Islet precursor cell (in vitro differentiated cells): ENCODE measurements at places on chromosomes 3 and 15.
A peak's percentile ranks its signal among the peaks of the same experiment; 100 is the strongest.

- no peak for DNase-seq
These were observed 6.3 kb upstream of the DUT start for GRCh38 chr15:48324949-48325348.

DNA sequence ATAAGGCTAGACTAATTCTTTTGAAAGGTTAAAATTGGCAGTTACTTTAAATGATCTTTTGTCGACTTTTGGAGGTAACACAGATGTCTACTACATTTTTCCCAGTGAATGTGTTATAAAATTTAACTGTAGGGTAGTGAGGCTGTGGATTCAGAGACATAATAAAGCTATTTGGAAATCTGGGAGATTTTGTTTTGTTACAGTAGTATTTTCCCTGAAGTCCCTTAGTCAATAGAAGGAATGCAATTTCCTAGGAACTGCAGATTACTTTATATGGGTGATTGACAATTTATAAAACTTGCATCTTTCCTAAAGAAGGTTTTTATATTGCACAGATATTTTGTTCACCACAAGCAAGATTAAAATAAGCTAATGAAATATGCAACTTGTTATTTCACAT lies 96.9 kb downstream of the ALCAM start:
- DNase-seq = no peak

GRCh38 chr15:62517541-62517940 lies 352.5 kb upstream of the C2CD4B start:
- no peak for DNase-seq

- peak; percentile 95 for DNase-seq
These were observed 86.2 kb downstream of the FBN1 start for GRCh38 chr15:48559285-48559684.

GRCh38 chr15:72173864-72174550 lies 23.6 kb downstream of the GRAMD2A start:
- no peak for DNase-seq

DNA sequence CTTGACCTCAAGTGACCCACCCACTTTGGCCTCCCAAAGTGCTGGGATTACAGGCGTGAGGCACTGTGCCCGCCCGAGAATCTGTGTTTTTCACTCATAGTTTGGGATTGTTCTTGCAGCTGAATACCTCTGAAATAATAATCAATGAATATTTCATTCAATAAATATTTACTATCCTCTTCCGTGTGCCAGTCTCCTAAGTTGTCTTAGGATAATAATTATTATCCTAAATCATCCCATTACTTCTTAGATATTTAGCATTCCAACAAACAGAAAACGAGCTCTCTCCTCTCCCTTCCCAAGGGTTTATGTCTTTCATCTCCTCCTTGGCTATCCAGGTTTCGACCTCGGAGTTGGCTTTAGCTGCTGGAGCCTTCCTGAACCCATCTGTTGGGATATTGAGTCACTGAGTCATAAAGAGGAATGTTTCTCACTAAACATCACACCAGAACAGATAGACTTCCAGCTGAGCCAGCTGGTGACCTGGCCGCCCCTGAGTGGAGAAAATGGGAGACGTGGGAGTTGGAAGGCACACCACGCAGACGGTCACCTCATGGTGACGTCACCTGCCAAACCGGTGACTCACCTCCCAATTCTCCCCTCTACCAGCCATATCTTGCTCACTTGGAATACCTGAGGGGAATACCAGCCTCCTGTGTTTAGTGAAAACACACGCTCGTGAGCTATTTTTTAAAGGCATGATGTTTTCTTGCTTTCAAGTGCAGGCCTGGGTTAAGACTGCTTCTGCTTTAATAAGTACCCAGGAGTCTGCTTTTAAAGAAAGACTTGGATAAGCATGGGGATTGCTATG lies 43.9 kb downstream of the BHLHE40 start:
- peak; percentile 99 for DNase-seq

- DNase-seq = peak; percentile 82
These were observed 44.3 kb upstream of the UBE2E1 start for GRCh38 chr3:23761440-23761896.

GRCh38 chr3:117193390-117193789 lies 483.8 kb downstream of the TUSC7 start:
- no peak for DNase-seq

DNA sequence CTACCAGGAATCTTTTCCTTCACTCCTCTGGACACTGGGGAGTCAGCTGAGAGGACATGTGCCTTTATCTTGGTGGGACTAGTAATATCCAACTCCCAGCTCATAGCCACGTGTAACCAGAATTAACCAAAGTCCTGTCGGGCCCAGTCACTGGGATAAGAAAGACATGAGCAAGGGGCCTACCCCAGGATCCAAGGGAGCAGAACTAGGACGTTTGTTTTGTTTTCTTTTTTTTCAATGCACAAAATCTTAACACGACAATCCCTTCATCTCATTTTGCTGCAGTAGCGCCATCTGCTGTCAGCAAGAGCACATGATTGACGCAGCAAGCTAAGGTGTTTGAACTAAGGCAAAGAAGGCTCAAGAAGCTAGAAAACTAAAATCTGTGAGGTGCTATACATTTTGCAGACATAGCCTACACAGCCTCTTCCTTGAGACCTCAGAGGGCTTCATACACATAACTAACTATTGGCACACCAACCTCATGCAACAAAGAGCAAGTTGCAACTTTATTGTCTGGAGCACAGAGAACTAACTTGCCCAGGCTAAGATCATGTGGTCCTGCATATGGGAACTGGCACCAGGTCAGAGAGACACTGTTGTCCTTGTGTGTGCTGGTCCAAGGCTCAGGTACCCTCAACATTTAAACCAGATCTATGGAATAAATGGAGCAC lies 43.6 kb downstream of the RLBP1 start:
- peak; percentile 66 for DNase-seq

- no peak for DNase-seq
These were observed 91.6 kb downstream of the IQSEC1 start for GRCh38 chr3:12981306-12982275.
